ENCODE measurements at places on chromosomes 7 and 10.
A peak's percentile ranks its signal among the peaks of the same experiment; 100 is the strongest.

DNA sequence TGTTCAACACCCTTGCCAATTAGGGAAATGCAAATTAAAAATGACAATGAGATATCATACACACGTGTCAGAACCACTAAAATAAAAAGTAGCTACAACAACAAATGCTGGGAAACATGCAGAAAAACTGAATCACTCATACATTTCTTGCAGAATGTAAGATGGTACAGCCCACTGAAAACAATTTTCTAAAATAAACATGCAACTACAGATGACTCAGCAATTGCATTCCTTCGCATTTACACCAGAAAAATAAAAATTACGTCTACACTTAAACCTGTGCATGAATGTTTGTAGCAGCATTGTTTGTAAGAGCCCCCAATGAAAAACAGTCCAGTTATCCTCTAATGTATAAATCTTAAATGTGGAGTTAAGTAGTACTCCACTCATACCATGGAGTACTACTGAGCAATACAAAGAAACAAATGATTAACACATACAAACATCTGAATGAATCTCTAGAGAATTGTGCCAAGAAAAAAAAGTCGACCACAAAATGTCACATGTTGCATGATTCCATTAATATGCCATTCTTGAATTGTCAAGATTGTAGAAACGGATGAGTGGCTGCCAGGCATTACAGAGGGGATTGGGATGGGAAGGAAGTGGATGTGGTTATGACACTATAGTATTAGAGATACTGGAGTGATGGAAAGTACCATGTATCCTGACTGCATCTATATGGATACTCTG lies 134.6 kb upstream of the NPSR1 start:
- DNase-seq, result no peak

DNA sequence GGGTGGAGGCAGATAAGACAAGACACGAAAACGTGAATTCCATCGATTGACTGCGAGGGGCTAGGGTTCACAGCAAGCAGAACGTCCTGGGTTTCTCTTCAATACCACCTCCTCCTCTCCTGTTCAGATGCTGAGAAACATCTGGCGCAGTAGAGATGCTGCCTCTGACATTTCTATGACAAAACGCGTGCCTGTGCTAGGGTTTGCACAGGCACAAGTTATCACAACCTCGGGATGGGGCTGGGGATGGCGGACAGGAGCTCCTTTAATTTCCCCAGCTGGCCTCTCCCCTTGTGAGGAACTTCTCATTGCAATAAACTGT lies 99.8 kb upstream of the SVIL start:
- DNase-seq, result no peak

GRCh38 chr7:143015926-143016490 lies 10.9 kb downstream of the OR9A2 start:
- DNase-seq, result no peak

DNA sequence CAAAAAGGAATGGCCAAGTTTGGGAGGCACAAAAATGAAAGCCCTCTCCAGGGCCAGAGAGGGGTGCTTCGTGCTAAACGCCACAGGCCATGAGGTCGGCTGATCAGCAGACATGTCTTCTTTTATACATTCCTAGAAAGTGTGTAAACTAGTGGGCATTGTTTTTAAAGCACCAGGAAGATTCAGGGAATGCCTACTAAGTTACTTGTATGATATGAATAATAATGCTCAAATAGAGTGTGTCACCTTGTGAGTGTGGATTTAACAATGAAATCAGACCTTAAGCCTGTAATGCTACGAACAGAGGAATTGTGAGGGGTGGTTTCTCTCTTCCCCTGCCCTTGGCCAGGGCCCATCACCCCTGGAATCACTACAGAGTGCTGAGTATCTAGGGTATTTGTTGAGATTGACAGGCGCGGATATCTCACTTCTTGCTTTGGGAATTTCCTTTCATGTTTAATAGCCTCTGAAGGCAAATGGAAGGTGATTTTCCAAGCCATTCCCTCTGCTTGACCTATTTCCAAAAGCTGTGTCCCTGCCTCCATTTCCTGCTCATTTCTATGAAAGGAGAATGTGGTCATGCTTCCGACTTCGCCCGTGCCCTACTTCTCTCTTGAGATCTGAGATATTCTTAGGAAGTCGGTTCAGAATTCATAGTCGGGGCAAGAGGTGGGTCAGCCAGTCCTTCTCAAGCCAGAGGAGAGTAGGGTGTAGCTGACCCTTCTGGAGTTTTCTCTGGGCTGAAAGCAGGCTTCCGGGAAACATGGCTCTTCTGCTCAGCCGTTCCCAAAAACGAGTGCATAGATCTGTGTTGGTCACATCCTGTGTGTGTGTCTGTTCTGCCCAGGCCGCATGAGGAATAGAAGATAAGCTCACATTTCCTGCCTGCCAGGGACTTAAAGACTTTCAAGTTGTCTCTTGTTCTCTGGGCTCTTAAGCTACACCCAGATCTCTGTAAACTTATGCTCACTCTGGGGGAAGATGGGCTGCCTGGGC lies 167.8 kb upstream of the ITGB1 start:
- DNase-seq, result no peak

GRCh38 chr7:48130658-48131108 lies 40.6 kb upstream of the ABCA13 start:
- DNase-seq, result no peak

GRCh38 chr7:8380130-8380529 lies 53.3 kb upstream of the NXPH1 start:
- no peak for DNase-seq

GRCh38 chr10:75827587-75828021 lies 396.2 kb downstream of the LRMDA start:
- no peak for DNase-seq

DNA sequence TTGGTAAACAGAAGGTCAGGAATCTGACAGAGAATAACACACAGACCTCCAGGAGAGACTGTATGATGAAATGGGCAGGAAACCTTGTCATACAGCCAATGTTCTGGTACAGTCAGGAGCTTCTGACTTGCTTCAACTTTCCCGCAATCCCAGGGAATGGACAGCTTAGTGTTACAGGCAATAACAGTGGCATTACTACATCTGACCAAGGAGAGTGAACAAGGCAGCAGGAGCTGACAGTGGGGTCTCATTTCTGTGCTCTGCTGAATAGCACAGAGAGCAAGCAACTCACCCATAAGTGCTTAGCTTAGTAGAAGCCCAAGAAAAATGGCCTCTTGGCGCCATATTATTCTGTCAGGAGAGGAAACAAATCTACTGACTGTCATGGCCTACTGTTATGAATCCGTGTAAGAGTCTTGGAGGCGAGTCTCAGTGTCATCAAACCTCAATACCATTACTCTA lies 186.2 kb upstream of the MTPN start:
- DNase-seq, result no peak

DNA sequence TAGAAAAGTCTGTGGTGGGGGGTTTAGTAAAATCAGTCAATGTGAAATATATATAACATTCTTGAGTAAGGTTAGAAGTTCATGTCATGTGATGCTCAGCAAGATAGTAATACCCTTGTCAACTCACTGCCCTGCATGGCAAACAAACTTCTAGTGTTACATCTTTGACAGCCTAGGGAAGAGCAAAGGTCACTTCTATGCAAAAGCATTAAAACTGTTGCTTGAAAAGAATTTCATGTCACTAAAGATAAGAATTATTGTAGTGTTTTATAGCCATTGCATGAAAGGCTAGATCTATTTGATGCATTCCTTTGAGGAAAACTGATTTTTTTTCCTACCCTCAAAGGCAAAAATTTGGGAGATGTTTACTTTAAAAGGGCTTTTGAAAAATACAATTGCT lies 176.0 kb downstream of the SKAP2 start:
- DNase-seq, result no peak

DNA sequence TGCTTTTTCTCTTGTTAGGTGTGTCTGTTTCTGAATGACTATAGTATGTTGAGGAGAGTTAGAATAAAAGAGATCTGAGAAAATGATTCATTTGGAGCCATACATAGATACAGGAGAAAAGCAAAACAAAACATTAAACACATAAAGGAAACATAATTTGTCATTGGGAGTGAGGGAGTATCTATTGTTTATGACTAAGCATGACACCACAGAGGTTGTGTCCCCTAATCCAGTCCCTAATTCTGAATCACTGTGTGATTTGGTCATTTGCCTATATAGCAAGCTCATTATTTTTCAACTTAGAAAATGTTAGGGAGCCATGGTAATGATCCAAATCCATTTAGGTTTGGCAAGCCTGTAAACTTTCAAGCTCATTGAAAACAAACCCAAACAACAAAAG lies 132.3 kb upstream of the BMPER start:
- no peak for DNase-seq

- DNase-seq, result no peak
Observed at GRCh38 chr7:137900137-137900536, 53.4 kb upstream of the DGKI start.

DNA sequence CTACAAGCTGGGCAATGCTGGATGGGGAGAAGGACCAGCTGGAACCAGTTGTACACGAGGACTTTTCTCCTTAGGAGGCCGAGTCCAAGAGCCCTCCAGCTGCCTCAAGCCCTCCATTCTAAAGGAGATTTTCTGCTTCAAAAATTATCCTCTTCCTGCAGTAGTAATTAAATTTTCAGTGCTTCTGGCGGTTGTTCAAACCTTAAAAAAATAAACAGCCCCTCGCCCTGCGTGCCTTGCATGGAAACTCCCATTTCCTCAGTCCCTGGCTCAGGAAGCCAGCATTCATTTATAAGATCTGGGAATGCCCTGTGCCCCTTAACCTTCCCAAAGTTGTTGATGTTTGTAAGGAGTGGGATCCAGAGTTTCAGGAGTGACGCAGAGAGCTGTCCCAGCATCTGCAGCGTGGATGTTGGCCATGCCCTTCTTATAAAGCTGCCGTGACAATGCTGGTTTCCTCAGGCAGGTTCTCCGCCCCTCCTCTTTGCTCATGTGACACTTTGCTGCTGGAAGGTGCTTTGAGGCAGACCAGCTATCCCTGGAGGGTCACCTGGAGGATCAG lies 24.0 kb upstream of the ACTR3B start:
- no peak for DNase-seq

DNA sequence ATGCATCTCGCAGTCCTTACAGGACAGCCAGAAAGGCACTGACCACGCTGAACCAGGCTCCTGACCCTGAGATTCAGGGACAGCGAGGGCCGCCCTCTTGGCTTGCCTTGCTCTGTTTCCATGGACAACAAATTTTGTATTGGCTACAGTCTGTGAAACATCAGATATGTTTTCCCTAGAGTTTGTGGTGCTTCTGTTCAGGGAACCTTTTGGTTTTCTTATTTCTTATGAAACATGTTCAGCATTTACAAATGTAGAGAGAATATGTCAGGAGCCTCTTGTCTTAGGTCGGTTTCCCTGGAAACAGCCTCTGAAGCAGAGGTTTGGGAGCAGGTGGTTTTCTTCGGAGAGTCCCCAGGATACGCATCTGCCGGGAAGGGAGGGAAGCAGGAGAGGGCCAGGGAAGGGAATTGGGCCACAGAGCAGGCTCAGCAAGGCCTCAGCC lies 260.1 kb downstream of the CCDC3 start:
- DNase-seq, result no peak

- DNase-seq, result no peak
Observed at GRCh38 chr7:36652431-36652830, 71.9 kb downstream of the AOAH start.

DNA sequence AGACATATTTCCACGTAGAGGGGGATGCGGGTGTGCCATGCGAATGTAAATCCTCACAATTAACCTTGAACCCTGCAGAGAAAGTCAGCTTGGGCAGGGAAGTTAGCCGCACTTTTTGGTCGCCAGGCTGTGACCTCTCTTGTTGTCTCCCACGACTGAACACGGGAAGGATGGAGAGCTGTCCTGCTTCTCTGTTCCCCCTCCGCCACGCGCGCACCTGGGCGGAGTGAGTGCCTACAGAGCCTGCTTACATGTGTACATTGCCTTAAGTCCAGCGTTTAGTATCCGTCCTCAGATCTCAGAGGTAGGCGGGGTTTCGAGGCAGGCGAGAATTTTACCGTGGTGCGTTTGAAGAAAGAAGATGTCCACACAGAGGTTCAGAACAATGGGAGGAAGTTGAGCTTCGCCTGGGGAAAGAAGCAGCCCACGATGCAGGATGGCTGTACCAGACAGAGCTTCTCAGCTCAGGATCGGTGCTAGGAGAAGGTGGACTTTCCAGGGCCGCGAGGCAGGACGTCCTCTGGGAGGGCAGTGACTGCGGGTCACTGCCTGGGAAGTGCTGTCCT lies 482 bp upstream of the ERCC6 start:
- DNase-seq, result peak; percentile 52

- no peak for DNase-seq
Observed at GRCh38 chr10:80394358-80394916, 13.9 kb upstream of the PRXL2A start.

DNA sequence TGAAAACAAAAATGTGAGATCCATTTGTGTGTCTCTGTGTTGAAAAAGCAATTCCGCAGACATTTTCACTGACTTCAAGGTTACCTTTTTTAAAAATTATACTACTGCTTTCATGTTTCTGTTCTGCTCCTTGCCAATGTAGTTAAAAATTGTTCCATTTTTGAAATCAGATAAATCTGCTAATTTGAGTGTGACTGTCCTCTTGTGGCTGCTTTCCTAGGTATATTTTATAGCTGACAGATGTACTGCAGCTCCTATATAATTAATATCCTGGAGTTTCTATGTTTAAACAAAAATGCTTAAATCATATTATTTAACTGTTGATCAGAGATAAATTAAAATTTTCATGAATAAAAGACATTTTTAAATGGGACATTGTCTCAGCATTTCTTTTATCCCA lies 177.6 kb upstream of the LRRTM3 start:
- no peak for DNase-seq

- no peak for DNase-seq
Observed at GRCh38 chr7:132806834-132807233, 230.6 kb upstream of the PLXNA4 start.

DNA sequence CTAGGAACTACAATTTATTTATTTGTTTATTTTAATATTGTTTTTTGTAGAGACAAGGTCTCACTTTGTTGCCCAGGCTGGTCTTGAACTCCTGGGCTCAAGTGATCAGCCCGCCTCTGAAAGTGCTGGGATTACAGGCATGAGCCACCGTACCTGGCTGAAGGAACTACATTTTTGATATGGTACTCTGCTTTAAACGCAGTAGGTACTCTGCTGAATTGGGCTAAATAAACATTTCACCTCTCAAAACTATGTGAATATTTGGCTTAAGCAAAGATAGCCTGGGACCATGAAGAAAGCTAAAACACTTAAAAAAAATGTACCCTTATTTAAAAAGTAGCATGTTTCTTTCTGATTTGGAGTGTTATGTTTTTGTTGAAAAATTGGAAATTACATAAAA lies 138.2 kb downstream of the ADK start:
- DNase-seq, result no peak

- DNase-seq, result no peak
Observed at GRCh38 chr10:5544216-5544805, 19.6 kb downstream of the CALML3 start.

DNA sequence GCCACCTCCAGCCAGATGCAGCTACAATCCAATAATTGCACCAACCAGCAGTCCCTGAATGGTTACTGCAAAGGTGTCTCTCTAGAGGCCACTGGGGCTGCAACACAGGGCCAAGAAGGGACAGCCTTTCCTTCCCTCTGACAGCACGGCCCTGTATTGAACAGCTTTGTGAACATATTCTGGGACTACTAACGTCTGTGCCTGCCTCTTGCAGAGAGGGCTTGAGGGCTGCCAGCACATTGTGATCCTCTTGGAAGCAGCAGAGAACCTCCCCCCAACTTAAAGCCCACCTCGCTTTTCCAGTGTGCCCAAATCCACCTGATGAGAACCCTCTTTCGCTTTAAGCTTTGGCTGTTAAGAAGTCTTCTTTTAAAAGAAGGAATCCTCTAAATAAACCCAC lies 415.9 kb downstream of the RPS24 start:
- DNase-seq, result no peak

GRCh38 chr7:135685306-135686084 lies 23.2 kb downstream of the STMP1 start:
- no peak for DNase-seq

Measured in anterior cingulate cortex (tissue), 58 donors.